Activated T-cell treated with anti-CD3 and anti-CD28 coated beads for 48 hours (primary cell): ENCODE measurements at places on chromosomes 6 and 20.
A peak's percentile ranks its signal among the peaks of the same experiment; 100 is the strongest.

GRCh38 chr6:56690519-56691285 is 48.0 kb upstream of the DST start:
- no peak for DNase-seq

- DNase-seq: no peak
Observed at GRCh38 chr6:137261761-137262160, 42.6 kb upstream of the IFNGR1 start.

GRCh38 chr6:9511157-9511556 is 903.7 kb downstream of the TFAP2A start:
- DNase-seq: no peak

DNA sequence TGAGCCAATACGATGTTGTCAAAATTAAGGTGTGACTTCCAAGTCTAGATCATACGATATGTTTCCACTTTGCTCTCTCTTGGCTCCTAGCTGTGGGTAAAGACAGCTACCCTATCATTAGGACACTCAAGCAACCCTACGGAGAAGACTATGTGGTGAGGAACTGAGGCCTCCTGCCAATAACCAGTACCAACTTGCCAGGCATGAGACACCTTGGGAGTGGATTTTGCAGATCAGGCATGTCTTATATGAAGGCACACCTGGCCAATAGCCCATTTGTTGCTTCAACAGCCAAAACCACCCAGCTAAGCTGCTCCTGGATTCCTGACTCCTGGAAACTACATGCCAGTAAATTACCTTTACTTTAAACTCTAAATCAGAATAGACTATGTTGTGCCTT is 863.4 kb downstream of the DHX35 start:
- DNase-seq: no peak

DNA sequence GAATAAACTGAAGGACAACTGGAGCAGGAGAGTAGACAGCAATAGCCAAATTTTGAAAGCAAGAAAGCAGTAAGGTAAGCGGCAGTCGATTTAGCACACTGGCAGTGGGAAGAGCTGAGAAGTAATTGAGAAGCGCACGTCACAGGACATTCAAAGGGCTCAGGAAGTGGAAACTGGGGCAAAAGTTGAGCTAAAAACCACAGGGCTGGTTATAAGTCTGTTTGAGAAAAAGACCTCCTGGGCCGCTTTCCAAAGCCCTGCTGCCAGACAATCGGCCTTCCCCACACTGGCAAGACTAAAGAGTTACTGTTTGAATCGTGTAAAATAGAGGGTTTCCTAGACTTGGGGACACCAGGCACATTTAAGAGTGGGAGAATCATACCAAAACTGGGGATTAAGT is 161.4 kb downstream of the DNAH8 start:
- DNase-seq: no peak

GRCh38 chr6:151075527-151075926 is 164.2 kb upstream of the AKAP12 start:
- DNase-seq: no peak

DNA sequence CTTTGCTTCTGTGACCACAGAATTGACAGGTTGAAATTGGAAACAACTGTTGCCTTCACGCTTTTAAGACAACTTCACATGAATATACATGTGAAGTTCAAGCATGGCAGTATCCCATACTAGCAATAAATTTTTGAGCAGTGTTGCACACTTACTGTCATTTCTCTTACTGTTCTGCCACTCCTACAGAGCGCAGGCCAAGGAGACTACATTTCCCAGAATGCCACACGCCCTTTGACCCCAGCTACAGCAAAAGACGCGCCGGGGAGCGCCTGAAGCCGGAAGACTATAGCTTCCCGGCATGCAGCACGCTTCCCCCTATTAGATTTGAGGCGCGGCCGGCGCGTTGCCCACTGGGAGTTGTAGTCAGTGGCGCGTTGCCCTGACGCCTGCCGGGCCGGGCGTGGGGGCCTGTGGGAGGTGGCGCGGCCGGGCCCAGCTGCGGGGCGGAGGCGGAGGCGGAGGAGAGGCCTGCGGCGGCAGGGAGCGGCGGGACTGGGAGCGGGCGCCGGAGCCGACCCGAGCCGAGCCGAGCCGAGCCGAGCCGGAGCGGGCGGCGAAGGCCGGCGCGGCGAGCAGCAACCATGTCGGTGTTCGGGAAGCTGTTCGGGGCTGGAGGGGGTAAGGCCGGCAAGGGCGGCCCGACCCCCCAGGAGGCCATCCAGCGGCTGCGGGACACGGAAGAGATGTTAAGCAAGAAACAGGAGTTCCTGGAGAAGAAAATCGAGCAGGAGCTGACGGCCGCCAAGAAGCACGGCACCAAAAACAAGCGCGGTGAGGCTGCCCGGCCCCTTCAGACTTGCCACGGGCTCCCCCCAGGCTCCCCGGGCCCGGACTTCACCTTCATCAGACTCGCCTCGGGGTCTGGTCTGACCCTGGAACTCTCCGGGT is at the start of gene CHMP4B:
Gene CHMP4B (plus strand): TSS at position 464 of the 891 bp plus-strand sequence. CDS start 121 bp downstream, at position 585.
- DNase-seq: peak; percentile 96

DNA sequence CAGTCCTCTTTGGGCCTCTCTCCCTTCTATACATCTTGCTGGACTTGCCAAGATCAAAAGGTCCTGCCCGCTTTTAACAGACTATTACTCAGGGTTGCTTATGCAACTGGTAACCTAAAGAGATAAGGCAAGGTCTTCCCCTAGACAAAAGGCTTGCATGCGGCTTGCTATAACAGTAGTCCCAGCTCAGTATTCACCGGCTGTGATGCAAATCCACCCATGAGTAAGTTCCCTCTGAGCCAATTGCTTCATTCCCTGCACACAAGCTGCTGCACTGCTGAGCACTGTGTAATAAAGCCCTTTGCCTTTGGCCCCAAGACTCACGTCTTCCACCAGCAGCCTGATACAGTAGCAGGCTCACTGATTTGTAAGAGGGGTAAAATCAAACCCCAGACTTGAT is 363.8 kb downstream of the PRKN start:
- no peak for DNase-seq

GRCh38 chr6:5656226-5656625 is 350.5 kb downstream of the NRN1 start:
- DNase-seq: no peak

DNA sequence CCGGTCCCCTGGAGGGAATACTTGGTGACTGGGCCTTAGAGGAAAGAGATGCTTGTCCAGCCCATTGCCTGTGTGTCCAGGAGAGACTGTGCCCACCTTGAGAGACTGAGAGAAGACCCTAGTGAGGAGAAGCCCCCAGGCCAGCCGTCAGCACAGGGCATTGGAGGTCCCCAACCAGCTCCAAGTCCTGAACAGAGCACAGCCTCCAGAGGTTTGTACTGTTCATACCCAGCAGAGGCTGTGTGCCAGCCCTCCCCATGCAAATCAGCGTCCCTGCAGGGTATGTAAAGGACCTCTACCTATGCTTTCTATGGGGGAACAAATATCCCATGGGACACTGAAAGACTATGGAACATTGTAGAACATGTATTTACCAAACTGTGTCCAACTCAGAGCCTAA is 8.4 kb downstream of the HLA-E start:
- DNase-seq: no peak

- no peak for DNase-seq
Observed at GRCh38 chr6:30350524-30350923, 5.6 kb downstream of the RPP21 start.

- DNase-seq: no peak
Observed at GRCh38 chr20:57894096-57894495, 184.3 kb upstream of the PMEPA1 start.

- no peak for DNase-seq
Observed at GRCh38 chr6:18053078-18053477, 65.6 kb upstream of the KIF13A start.

DNA sequence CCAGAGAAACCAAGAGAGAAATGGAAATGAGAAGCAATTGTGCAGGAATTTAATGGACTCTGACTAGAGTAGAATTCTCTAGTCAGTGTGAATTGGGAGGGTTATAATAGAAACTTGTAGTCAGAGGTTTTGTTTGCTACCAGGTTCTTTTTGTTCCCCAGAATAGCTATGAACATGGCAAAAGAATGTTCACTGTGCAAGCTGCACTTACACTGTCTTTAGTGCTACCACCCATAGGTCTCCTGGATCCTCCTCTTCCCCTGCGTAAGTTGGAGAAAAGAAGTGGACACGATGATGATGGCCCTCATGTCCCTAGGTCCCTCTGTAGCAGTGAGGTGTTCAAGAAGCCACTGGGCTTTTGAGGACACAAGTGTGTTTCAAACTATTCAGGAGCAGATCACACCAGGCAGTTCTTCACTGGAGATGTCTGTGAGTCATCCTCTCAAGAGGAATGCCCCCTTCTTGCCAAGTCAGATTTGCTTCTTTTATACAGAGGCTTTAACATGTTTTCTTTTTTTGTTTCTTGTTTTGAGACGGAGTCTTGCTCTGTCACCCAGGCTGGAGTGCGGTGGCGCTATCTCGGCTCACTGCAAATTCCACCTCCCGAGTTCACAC is 47.6 kb upstream of the SMIM8 start:
- DNase-seq: no peak

DNA sequence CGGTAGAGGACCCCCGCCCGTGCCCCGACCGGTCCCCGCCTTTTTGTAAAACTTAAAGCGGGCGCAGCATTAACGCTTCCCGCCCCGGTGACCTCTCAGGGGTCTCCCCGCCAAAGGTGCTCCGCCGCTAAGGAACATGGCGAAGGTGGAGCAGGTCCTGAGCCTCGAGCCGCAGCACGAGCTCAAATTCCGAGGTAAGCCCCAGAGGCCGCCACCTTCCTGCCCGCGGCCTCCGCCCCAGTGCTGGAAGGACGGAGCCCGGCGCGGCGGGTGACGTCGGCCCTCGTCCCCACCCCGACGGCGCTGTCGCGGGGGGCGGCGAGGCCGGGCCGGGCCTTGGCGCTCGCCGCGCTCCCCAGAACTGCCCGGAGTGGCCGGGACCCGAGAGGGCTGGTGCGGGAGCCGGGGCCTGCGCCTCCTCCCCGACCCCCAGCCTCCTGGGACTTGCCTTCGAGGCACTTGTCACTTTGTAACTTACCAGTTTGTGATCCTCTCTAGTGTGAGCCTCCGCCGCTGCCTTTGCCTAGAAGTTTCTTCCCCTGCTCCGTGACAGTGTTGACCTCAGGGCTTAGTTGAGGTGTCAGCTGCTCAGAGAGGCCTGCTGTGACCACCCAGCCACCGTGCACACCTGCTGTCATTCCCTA is 417 bp downstream of the VAPB start:
- peak; percentile 24 for DNase-seq

DNA sequence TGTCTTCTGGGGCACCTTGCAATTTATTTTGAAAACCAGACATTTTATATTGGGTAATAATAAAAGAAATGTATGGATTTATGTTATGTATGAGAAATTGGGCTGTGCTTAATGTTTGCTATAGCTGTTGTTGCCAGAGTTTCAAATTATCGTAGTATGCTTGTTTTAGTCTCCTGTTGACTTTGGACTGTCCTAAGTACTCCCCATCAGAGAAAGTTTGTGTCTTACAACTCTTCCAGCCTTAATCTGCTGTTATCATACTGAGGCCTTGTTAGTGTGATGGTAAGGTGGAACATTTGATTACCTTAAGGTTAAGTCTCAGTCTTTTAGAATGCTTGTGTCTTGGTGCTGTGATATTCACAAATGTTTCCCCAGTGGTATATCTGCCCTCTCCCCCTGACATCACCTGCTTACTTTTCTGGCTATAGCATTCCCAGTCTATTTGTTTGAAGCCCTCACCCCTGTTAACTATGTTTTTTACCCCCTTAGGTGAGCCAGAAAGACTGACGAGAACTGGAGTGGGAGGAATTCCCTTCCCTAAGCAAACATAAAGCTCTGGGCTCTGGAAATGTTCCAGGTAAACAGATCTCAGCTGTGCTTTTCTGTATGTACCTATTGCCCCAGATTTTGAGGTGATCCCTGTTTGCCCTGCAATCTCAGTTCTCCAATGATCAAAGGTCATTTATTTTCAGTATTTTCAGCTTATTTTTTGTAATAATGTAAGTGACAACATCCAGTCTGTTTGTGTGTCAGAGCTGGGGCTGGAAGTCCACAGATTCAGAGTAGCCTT is 581.1 kb upstream of the CITED2 start:
- no peak for DNase-seq

DNA sequence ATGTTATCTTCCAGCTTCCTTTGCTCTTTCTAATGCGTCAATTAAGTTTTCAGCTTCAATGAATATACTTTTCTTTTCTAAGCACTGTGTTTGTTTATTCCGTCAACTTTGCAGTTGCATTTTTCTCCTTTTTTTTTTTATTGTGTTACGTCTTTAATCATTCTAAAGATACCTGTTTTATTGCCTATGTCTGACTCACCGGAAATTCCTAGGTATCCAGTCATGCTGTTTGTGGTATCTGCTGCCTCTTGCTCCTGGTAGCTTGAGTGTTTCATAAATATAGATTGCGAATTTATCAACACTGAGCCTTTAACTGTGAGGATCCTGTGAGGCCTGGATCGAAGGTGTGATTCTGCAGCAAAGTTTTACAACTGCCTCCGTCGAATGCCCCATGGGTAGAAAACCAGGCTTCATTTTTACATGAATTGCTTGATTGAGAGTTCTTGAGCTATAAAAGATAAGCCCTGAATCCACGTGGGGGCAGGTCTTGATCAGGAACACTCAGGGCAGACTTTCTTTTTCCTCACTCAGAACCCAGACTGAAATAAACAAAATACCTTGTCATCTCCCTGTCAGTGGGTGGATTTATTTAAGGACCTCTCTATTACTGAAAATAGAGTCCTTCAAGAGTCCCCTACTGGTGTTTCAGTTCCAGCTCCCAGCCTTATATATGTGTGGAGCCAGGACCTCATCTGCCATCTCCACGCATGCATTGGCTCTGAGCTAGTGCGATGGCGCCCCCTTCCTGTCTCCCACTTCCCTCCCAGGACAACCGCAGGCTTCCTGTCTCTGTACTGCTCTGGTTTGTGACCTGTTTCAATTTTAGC is 60.1 kb upstream of the LRRC1 start:
- no peak for DNase-seq
